ENCODE measurements at places on chromosomes 11 and 22. TPM values are rescaled to one million over a fixed set of nuclear protein-coding genes. Genes with fewer than 3 reads are reported as not detected.
A peak's percentile ranks its signal among the peaks of the same experiment; 100 is the strongest.

DNA sequence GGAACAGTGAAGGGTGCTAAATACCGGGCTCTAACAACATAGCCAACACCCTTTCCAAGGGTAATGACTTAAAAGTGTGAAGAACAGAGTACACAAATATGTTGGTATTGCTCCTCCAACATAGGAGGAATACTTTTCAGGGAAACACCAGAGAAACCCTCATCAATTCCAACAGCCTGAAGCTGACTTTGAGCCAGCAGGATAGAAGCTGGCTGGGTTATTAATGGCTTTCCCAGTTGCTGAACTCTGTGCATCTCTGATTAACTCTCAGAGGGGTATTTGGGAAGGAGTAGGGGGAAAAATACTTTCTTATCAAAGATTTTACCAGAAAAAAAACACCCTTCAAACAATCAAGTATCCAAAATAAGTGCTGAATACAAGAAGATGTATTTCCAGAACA is 95.6 kb downstream of the AMBRA1 start:
- no peak for DNase-seq

CLTCL1 gene
- 2.3 TPM for total RNA-seq

- no peak for DNase-seq
Measured at GRCh38 chr22:37951305-37951704, 2.1 kb downstream of the C22orf23 start.

CST6 gene
- 0.64 TPM for total RNA-seq

TEX54 gene
- total RNA-seq, result not detected

DNA sequence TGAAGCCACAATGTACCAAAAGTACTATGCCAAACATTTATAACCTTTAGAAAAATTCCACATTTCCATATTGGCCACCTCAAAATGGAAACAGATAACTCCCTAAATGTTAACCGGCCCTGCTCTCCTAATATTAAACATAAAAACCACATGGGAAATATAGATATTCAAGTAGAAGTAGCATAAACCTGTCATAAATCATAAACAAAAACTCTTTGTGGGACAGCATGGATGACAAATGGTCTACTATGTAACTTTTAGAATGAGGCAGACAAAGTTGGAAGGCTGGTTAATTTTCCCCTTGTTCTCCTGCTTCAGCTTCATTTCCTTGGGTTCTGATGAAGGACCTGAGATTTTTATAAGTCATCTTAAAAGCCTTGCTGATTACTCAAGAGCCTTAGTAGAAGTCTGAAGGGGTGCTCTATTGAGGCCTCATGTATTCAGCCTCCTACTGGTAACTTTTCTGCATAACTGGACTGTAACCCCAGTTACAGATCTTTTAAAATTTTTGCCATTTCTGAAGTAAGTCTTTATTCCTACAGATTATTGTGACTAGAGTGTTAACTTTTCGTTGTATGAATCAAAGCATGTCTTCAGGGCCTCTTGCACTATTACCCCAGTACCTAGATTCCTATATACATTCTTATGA is 116.4 kb downstream of the STIM1 start:
- DNase-seq, result no peak

VWCE gene
- total RNA-seq, result 0.90 TPM

NELL1 gene
- not detected for total RNA-seq

TENM4 gene
- 2.0 TPM for total RNA-seq

KIAA1671 gene
- total RNA-seq, result 18.7 TPM

DNA sequence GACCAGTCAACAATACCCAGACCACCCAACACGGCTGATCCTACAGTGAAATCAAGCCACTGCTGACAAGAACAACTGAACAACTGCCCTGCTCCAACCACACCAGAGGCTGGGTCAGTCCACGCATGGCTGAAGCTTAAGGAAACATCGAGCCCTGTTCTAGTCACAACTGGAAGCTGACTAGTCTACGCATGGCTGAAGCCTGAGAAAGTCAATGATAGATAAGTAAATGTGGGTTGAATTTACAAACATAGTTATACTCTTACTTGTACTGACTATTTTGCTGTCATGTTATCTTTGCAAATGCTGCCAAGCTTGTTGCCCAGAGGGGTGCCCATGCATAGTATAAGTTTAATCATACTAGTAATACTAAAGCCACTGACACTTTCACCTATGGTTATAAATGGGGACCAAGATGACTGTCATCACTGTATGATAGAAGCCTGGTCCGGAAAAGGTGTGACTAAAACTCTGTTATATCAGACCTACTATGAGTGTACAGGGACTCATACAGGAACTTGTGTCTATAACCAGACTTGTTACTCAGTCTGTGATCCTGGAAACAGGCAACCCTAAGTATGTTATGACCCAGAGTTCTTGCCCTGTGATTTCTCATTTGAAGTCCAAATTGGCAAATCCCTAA is 43.4 kb upstream of the GLYAT start:
- no peak for DNase-seq

DNA sequence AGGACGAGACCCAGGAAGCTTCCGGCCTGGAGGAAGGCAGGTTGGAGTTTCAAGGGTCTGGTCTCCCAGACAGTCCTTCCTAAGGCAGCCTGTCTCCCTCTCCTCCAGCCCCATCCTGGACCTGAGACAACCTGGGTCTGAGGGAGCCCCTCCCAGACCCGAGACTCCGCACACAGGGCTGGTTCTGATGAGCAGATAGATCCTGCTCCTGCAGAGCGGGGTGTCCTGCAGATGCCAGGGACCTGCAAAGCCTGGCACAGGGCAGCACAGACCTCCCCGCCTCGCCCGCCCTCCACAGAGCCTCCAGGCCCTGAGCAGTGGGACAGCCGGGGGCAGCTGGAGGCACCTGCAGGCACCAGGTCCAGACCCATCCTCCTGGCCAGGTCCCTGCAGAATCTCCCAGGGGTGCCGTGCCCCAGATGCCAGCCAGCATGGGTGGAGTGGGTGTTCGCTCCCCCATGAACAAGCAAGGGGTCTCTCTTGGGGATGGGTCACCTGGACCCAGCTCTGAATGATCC is 7.8 kb downstream of the PIM3 start:
- peak; percentile 42 for DNase-seq

GDPD4 gene
- total RNA-seq, result not detected

DNA sequence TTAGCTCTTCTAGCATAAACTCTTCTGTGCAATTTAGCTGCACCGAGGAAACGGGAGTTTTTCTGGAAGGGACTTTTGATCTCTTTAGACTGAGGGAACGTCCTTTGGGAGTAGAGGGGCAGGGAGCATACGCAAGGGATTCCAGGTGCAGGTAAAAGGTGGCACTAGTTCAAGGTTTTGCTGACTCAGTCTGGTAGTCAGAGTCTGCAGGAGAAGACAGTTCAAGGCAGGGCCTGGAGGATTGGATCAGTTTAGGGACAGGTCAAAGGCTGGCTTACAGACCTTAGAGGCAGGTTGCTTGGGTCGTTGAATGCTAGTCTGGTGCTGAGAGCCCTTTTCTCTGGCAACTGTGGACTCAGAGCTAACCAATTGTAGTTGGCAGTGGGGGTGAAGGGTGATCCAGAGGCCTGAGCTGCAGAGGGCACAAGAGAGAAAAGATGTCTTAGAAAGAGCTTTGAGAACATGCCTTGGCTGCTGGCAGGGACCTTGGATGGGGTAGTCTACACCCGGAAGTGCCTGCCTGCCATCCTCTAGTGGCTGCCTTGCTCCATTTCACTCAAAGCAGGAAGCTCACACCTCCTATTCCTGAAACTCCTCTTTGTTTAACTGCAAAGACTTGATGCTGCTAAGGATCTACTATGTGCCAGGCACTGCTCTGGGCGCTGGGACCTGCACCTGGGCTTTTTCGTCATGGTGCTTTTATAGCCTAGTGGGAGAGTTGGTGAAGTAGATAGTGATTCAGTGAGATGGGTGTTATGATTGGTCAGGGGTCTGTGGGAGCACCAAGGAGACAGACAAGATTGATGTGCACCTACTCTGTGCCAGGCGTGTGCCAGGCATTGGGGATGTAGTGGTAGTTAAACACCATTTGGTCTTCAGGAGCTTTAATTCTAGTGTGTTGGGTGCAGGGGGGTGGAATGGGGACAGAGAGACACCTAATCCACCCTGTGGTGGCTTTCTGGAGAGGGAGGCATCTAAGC is 17.1 kb downstream of the MIAT start:
- DNase-seq, result no peak

DNA sequence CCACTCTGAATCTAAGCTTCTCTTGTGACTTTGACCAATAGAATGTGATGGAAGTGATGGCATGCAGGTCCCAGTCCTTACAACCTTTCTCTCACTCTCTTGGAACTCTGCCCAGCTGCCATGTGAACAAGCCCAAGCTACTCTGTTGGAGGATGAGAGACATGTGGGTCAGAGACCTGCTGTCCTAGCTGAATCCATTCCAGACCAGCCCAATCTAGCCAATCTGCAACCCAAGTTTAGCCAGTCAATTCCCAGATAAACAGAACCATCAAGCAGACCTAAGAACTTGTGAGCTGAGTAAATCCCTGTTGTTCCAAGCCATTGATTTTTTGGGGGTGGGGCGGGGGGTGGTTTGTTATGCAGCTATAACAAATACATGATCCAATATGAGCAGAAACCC is 69.2 kb upstream of the GRK3 start:
- no peak for DNase-seq

EFEMP2 gene
- total RNA-seq, result 11.8 TPM

- DNase-seq, result no peak
Measured at GRCh38 chr11:113106507-113106906, 145.3 kb downstream of the NCAM1 start.

DNA sequence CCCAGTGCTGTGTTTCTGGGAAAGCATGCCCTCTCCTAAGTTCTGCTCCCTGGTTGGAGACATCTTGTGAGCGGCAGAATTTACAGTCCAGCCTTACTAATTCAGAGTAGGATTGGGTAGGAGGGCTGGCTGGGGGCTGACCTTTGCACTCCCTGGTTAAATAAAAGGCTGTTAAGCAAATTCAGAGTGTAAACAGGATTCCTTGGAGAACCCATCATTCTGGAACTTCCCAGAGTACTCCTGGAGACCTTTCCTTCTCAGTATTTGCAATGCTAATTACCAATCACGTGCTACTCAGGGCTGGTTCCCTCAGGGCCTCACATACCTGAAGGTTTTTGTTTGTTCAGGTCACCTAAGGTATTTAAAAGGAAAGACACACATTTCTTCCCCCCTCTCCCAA is 340.2 kb downstream of the TBC1D22A start:
- peak; percentile 54 for DNase-seq

DNA sequence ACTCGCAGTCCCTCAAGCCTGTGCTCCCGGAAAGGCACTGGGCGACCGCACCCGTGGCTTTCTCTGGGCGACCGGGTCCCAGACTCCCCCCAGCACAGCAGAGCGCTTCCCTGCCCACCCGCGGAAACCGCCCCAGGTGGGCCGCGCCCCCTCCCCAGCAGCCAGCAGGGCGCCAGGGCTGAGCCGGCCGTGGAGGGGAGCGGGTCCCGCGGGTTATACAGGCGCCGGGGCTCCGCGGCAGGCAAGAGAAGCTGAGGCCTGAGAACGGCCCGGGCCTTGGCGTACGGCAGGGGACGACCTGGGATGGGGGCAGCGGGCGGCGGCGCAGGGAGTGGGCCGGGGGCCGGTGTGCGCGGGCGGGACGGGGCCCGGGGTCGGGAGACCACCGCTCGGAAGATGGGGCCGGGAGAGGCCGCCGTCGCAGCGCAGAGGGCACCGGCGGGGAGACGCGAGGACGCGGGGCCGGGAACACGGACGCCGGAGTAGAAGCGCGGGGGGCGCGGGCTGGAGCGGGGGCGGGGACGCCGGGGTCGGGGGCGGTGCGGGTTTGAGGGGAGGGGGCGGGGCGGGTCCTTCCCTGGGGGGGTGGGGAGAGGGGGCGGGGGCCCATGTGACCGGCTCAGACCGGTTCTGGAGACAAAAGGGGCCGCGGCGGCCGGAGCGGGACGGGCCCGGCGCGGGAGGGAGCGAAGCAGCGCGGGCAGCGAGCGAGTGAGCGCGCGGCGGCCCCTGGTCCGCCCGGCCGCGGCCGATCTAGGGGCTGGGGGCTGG is at the start of gene MDK:
Gene MDK (plus strand): TSS at position 622 of the 771 bp plus-strand sequence. CDS start 389 bp downstream, outside the sequence.
- no peak for DNase-seq

- no peak for DNase-seq
Measured at GRCh38 chr11:66847461-66848232, 4.4 kb downstream of the RCE1 start.

- no peak for DNase-seq
Measured at GRCh38 chr11:77503006-77503405, 29.1 kb upstream of the PAK1 start.

APOL4 gene
- total RNA-seq, result 2.0 TPM

MAP6 gene
- total RNA-seq, result 3.2 TPM

FBLN1 gene
- total RNA-seq, result 20.6 TPM

DNA sequence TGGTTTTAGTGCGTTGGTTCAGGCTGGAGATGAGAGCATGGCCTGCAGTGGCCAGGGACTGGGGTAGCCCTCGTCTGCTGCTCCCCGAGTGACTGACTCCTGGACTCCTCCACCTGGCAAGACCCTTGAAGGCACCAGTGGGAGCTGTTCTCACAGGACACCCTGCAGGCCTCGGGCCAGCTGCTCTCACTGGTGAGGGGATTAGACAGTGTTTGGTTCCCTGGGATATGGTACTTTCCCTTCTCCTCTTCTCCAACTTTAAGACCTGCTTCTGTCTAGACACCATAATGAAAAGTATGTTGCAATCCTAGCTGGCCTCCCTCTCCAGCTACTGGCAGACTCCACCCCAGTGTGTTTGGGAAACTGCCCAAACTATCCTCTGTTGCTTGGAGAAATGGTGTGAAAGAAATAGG is 168.8 kb upstream of the CADM1 start:
- no peak for DNase-seq

DNA sequence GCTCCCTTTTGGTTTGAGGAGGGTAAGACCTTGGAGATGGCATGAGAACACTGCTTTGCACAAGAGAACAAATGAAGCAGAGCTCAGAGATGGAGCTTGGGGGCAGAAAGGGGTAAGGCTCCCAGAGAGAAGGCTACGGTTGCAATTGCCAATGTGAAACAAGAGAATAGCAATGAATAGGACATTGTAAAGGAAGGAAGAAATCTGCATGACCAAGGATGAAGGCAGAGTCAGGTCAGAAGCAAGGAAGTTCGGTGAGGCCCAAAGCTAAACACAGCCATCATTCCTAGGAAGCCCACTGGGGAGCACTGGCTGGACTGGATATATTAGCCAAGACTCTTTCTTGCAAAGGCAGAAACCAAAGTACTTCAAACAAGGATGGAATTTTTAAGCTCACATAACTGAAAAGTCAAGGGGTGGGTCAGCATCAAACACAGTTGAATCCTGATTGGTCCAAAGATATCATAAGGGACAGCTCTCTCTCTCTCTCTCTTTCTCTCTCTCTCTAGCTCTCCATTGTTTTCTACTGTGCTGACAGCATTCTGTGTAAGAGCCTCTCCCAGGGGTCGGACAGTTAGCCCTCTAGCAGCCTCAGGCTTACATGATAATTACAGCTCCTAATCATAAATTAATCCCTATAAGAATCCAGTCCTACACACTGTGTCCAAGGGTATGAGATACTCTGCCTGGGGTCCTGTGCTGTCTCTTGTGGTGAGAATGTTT is 484.3 kb downstream of the SOX6 start:
- DNase-seq, result no peak

FGF3 gene
- not detected for total RNA-seq

DNA sequence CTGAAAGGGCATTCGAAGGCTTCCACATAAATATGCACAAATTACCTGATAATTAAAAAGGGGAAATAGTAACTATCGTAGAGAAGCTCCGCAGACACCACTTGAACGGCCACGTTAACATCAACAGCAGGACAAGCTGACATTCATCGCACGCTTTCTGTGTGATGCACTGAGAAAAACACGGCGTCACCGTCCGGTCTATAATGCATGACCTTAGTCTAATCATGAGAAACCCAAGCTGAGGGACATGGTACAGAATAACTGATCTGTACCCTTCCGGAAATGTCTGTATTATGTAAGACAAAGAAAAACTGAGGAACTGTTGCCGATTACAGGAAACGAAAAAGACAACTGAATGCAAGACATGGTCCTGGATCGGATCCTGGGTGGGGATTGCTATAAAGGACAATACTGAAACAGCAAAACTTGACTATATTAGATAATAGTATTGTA is 678 bp upstream of the RANGAP1 start:
- peak; percentile 47 for DNase-seq

DDTL gene
- 2.6 TPM for total RNA-seq

Measured in pancreas (tissue), 10 donors.